ENCODE measurements at places on chromosomes 2 and 18.
A peak's percentile ranks its signal among the peaks of the same experiment; 100 is the strongest.

GRCh38 chr2:152613235-152613634 is 104.0 kb downstream of the PRPF40A start:
- DNase-seq = no peak

DNA sequence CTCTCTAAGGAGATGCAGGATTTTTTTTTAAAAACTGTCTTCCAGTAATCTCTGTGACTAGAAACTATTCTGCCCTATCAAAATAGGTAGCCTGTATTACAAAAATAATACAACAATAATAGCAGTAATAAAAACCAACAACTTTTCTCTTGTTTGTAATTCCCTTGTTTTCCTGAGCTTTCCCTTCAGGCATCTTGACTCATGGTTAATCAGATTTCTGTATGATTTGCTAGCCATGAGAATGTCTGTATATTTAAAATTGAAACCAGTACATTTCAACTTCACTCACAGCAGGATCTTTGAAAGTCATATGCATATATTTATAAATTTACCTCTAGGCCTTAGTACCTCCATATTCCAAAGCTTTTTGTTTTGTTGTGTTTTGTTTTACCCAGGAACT is 38.2 kb downstream of the SLC4A10 start:
- no peak for DNase-seq

DNA sequence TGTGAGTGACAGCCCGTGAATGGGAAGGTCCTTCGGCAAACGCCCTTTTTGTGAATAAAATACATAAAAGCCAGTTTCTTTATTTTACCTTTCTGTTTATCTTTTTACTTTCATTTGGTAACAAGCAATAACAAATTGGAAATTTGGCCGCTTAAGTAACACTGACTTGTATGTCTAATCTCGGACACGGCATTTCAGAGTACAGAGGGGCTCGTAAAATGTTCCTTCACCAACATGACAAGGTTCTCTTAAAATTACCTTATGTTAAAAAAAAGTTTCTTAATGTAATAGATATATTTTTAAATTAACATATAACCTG is 558 bp upstream of the NEMP2 start:
- DNase-seq = no peak

- DNase-seq = no peak
Measured at GRCh38 chr2:162697111-162697510, 141.5 kb downstream of the KCNH7 start.

DNA sequence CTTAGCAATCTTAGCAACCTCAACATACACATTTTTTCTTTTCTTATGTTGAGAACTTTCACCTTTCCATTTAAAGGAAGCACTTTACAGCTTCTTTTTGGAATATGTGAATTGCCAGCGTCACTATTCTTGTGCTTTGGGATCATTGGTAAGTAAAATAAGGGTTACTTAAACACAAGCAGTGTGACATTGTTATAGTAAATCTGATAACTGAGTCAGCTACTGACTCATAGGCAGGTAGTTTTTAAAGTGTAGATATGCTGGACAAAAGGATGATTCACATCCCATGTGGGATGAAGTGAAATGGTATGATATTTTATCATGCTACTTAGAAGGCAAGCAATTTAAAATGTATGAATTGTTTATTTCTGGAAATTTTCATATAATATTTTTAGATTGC is 637.2 kb downstream of the DCDC2C start:
- DNase-seq = no peak

DNA sequence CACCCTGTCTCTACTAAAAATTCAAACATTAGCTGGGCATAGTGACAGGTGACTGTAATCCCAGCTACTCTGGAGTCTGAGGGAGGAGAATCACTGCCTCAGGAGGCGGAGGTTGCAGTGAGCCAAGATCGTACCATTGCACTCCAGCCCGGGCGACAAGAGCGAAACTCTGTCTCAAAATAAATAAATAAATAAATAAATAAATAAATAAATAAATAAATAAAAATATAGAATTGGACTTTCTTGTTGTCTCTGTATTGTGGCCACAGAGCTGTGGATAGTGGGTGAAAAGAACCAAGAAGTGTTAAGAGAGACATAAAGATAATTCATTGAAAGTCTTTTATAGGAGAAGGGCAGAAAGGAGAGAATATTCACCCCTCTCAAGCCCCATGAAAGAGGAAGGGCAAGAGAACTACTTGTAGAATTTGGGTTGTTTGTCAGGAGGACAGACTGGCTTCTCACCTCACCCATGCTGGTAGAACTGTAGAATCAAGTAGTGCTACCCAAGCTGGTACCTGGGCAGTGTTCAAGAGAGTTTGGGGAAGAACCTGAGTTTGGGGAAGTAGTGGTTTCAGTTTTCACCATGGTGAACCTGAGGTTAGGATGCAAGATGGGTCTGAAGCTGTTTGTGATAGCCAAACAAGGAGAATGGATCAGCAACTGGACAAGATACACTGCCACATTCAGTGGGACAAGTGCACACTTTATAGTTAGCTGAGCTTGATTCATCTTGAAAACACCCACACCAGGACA is 256.5 kb downstream of the CD226 start:
- DNase-seq = no peak

DNA sequence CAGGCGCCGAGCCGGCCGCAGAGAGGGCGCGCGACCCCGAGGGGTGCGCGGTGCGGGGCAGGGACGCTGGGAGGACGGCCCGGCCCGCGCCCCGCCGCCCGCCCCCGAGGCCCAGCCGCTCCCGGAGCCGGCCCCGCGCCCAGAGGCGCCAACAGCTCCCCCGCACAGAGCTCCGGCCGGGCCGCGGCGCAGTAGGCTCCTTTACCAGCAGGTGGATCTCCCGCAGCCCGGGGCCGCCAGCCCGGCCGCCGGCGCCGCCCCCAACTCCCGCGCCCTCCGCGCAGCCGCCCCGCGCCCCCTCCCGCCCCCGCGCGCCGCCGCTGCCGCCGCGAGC is 258 bp downstream of the MGAT4A start:
- peak; percentile 62 for DNase-seq

DNA sequence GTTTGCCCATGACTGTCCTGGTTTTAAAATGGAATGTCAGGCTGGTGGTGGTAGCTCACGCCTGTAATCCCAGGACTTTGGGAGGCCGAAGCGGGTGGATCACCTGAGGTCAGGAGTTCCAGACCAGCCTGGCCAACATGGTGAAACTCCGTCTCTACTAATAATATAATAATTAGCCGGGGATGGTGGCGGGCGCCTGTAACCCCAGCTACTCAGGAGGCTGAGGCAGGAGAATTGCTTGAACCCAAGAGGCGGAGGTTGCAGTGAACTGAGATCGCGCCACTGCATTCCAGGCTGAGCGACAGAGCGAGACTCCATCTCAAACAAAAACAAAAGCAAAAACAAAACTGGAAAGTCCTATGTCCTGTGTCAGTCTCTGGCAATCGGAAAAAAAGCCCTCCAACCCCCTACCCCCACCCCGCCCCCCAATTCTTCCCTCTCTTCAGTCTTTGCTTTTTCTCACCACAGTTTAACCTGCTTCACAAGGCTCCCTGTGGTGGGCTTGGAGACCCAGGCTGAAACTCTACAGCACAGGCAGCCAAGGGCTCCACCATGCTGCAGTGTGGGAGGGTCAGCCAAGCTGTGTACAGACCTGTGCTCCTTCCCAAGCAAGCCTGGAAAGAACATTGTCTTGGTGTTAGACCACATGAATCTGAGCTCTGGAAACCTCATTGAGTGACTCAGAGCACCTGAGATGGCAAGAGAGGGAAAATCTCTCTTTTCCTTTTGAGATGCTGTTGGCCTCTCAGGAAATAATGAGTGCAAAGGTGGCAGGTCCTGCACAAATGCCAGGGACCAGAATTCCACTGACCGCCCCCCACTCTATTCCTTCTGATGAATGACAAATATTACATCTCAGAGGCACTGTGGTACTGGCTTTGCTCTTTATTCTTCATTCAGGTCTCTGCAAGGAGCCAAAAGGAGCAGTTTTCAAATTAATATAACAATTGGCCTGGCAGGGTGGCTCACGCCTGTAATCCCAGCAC is 16.7 kb downstream of the MYCN start:
- no peak for DNase-seq

GRCh38 chr2:23988371-23988770 is 21.5 kb upstream of the MFSD2B start:
- no peak for DNase-seq

GRCh38 chr2:105236060-105236424 is 5.5 kb upstream of the GPR45 start:
- no peak for DNase-seq
